ENCODE measurements at places on chromosomes 16 and 17.

- DNase-seq = no peak
Measured at GRCh38 chr17:49316889-49317675, 45.0 kb downstream of the ZNF652 start.

GRCh38 chr17:33896263-33896662, 358.8 kb upstream of the CCL2 start:
- no peak for DNase-seq

DNA sequence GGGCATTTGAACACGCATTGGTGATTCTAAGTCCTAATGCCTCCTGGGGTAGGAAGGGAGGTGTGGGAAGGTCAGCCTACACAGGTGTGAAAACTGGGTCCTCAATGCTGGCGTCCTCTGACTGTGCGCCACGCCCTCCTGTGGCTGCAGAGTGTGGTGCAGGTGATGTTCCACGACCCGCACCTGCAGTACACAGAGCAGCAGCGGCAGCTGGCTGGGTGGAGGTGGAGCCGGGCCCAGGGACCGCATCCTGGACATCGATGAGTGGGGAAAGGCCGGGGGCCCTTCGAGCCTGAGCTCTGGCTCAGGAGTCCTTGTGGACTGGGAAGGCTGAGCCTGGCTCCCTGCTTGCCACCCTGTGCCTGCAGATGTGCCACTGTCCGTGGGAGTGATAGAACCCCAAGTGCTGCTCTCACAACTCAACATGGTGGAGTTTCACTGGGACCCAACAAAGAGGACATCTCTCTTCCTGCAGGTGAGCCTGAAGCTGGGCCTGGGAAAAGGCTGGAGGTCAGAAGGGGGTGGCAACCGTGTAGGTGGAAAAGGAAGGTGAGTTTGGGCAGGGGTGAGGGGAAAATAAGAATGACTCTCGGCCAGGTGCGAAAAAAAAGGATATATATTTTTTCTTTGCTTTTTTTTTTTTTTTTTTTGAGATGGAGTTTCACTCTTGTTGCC, 14.0 kb upstream of the STAC2 start:
- peak; percentile 78 for DNase-seq

DNA sequence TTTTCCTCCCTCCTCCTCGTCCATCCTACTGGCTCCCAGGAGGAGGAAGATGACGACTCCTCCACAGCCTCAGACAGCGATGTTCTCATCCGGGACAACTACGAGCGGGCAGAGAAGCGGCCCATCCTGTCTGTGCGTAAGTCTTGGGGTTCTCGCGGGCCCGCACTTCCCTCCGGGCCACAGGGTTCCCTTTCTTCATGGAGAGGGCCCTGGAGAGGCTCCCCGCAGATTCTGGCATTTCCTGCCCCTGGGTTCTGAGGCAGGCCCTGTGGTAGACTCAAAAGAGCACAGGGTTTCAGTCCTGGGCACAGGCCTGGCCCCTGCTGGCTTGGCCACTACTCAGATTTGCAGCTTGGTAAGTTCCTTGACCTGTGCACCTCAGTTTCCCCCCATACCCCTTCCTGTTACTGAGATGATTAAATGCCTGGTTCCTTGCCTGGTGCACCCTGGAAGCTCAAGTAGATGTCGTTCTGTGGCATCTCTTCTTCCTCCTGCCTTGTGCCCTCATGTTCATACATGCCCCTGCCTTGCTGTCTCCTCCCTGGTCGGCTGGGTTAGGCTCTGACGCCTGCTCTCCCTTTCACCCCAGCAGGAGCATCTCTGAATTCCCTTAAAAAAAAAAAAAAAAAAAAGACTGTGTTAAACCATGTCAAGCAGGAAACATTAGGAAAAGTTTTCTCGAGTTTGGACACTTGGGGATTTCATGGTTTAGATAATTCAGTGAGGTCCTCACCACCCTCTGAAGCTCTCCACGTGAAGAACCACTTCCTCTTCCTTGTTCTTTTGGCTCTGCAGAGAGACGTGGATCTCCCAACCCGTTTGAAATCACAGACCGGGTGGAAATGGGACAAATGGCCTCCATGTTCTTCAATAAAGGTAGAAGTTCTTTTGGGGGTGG, 14.3 kb upstream of the NAT9 start:
- no peak for DNase-seq

DNA sequence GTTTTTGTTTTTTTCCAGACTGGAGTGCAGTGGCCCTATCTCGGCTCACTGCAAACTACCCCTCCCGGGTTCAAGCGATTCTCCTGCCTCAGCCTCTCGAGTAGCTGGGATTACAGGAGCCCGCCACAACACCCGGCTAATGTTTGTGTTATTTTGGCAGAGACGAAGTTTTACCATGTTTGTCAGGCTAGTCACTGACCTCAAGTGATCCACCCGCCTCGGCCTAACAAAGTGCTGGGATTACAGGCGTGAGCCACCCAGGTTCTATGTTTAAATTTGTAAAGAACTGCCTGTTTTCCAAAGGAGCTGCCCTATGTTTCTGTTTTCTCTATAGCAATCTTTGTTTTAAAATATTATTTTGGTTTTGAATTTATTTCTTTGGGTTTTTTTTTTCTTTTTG, 13.8 kb upstream of the C16orf87 start:
- no peak for DNase-seq

GRCh38 chr17:19250421-19251173, 13.4 kb downstream of the EPN2 start:
- DNase-seq = no peak

GRCh38 chr17:12982224-12982623, 35.6 kb downstream of the ELAC2 start:
- no peak for DNase-seq

DNA sequence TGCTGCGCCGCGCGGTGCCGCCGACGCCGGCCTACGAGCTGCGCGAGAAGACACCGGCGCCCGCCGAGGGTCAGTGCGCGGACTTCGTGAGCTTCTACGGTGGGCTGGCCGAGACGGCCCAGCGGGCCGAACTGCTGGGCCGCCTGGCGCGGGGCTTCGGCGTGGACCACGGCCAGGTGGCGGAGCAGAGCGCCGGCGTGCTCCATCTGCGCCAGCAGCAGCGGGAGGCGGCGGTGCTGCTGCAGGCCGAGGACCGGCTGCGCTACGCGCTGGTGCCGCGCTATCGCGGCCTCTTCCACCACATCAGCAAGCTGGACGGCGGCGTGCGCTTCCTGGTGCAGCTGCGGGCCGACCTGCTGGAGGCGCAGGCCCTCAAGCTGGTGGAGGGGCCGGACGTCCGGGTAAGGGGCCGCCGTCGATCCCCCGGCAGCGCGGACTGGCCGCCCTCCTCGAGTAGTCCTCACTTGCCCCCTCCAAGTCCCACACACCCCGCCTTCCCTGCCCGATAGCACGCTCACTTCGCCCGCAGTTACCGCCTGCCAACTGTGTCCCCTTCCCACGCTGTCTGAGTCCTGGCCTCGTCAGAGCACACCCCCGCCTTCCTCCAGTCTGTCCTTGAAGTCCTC, 470 bp downstream of the MLYCD start:
- peak; percentile 85 for DNase-seq

- no peak for DNase-seq
Measured at GRCh38 chr17:19368229-19368628, 5.7 kb upstream of the B9D1 start.

GRCh38 chr16:75263963-75264445, 12.6 kb upstream of the BCAR1 start:
- no peak for DNase-seq

DNA sequence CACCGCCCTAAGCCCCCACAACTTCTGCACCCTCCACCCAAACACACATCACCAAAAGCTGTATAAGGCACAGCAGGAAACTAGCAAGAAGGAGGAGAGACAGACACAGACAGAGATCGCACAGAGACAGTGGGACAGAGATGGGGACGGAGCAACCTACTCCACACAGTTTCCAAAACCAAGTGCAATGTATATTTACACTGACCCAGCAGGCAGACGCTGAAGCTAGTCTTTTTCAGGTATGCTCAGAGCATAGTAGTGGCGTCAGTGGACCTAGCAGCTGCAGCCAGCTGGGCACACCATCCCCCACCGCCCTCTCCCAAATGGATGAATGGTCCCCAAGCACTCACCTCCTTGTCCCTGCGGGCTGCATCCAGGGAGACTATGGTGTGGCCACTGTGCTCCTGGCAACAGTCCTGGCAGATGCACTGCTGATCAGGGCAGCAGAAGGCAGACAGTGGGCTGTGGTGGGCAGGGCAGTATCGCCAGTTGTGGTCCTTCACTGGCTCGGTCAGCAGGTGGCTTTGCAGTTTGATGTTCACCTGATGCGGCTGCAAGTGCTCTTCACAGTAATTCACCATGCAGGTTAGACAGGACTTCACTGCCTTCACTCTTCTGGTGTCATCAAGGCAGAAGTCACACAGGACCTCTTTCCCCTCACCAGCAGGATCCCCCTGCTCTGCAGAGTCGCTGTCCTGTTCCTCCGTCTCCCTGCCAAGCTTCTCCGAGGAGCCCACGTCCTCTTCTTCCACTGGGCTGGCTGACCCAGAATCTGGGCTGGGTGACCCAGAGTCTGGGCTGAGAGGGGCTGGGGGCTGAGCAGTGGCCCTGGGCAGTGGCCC, 31.5 kb upstream of the FBXW10B start:
- no peak for DNase-seq

DNA sequence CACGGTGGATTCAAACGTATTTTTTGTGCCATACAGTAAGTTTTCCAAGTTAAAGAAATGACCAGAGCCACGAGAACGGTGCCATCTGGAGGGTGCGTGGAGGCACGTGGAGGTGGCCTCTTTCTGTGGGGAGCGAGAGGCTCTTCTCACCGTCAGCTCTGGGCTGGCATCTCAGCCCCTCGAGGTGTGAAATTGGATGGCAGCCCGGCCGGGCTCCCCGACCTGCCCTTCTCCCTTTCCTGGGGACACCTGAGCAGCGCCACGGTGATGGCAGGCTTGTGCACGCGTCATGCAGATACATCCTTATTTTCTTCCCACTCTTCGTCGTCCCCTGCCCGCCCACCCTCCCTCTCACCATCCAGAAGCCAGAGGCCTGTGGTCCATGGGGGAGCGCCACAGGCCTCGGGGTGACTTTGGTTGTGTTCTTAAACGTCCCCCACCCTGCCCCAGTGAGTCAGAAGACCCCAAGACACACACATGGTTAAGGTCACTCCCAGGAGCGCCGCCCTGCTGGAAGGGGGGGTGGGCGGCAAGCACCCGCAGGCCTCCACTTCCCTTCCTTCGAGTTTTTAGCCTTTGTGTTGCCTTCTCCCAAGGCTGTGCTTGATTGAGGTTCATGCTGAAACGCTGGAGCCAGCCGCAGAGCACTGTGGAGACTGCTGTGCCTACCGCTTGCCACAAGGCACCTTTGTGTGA, 109.4 kb downstream of the BANP start:
- no peak for DNase-seq

DNA sequence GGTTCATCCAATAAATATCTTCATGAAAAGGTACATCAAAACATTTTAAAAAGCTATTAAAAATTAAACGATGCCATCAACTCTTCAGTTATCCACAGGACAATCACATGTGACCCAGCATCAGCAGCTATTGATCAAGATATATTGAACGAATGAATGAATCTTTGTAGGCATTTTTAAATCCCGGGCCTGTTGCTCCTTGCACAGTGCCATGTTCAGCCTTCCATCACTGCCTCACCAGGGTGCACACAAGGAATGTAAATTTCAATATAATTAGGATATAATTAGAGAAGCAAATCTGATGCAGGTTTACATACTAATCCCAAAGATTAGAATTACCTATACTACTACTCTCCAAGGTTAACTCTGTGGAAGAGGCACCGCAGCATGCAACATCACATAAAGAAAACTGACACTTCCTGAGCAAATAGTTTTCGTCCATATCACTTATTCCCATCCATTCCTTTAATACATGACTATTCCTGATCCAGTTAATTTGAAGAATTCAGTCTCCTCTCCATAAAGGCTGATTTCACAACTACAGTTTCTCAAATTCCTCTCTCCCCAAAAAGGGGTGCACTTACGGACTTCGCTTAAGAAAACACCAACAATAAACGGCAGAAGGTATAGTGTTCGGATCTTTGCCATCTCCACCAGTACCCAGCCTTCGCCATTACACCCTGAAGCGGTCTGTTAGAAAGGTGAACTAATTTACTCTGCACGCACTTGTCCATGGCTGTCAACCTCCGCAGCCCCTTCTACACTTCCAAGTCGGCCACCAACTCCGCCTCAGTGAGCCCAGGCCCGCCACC, 938 bp downstream of the NCOR1 start:
- DNase-seq = no peak

DNA sequence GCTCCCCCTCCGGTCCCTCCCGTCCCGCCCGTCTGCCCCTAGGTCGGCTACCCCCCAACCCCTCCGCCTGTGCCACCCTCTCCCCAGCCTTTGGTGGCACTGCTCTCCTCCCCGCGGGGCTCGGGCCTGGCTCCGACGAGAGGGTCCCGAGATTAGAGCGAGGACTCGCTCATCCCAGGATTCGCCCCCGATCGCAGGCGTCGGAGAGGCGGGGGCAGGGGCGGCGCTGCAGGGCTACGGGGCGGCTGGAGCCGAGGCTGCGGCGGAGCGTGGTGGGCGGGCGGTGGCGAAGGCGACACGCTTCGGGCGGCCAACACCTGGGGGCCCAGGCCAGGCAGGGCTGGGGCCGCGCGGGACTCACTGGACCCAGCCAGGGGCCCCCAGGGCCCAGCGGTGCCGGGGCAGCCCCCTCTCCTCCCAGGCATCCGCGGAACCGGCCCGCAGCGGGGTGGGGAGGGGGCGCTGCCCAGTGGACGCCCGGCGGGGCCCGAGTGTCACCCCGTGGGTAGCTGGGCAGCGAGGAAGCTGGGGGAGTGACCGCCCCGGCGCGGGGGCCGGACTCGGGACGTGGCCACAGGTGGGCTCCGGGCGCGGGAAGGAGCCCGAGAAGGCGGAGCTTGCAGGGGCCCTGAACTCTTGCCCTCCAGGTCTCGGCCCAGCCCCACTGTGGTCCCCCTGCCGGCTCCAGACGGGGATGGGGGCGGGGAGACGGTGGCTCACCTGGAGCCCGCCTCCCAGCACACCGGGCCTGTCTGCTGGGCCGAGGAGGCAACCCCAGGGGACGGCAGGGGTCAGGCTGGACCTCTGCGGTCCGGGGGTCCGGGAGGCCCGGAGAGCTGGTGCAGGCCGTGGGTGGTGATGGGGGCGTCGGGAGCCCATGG, 1.5 kb downstream of the MGAT5B start:
- no peak for DNase-seq

DNA sequence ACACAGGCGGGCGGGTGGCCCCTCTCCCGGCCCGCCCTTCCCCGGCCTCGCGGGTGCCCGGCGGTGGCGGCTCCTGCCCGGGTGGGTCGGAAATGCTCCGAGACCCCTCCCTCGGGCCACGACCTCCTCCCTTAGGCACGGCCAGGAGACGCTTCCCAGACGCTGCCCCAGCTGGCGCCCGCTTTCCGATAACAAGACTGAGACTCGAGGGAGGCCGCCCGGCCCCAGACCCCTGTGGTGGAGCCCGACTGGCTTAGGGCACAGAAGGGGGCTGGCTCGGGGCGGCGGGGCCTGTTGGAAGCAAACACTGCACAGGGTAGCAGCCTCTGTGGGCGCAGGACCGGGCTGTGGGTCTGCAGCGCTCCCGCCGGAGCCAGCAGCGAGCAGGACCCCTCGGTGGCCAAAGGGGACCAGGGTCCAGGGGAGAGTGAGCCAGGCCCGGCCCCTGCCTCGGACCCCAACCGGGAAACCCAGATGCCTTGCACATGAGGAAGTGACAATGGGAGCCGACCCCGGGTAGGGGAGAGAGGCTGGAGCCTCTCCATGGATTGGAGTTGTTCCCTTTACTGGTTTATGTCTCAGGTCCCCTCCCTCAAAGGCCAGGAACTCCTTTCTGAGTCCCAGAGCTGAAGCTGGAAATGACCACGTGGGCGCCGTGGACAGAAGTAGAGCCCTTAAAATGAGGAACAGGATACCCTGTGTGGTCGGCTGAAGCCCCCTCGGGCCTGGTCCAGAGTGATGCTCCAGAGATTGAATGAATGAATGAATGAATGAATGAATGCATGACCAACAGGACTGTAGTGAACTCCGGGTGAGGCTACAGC, 19.8 kb upstream of the ADCY7 start:
- no peak for DNase-seq

Measured in stomach (tissue), 19 donors.